Common myeloid progenitor, CD34-positive (primary cell): ENCODE measurements at places on chromosomes 1 and 21.

DNA sequence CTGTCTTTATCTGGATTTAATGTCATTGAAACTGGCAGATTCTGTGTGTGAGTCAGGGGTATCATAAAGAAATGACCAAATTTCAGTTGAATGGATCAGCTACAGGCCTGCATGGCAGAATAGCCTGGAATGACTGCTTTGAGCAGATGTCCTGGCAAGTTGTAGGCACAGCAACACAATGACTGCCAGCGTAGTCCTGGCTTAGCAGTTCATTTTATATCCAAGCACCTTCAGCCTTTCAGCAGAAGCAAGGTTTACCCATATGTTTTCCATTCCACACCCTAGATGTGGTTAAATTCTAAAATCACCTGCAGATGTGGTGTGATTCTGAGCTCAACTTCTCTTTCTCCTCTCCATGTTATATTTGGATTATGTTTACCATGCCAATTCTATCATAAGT, 22.3 kb upstream of the PTGFR start:
- no peak for DNase-seq

DNA sequence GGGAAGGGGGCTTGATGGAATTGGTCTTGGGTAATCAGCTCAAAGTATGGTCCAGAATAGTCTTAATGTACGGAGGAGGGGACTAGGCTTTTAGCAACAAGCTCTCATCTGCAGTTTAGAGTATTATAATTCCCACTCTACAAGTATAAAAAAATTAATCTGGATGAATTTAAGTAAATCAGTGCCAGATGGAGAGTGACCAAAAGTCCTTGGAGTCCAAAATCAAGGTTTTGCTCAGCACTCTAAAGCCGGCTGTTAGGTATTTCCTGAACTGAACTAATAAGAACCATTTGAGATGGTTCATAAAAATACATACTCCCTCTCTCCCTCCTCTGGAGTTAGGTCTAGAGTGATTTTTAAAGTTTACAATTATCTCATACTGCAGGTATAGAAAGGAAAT, 23.7 kb downstream of the GLUL start:
- DNase-seq: no peak

DNA sequence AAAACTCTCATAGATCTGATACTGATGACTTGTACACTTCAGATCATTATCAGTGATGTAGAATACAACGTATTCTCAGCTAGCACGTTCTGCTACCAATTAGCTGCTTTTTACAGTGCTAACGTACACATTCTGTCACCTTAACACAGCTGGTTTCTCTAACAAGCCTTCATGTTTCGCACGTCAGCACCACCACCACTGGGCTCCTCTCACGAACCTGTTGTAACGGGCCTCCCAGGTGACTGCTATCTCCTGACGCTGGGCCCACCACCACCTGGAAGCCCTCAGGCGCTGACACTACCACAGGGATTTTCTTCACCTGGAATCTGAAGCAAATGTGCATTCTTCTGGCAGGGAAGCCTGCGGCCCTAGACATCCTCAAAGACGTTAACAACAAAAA, 19.8 kb downstream of the TOMM20 start:
- DNase-seq: no peak

DNA sequence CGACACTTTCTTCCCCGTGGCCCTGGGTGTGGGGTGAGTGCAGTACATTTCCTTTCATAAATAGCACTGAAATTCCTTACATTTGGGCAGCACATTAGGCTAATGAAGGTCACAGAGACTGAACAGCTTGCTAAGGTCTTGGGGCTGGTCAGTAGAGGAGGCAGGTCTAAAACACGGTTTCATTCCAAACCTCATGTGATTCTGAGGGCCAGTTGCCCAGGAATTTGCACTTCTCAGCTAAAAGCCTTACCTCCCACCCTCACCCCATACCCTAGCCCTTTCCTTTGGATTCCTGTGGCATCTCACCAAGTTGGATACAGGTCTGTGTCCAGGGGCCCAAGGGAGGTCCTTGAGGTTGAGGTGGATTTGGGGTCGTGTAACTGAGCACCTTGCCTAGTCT, 147.8 kb upstream of the CD34 start:
- no peak for DNase-seq

GRCh38 chr1:19877821-19878636, 4.2 kb upstream of the OTUD3 start:
- no peak for DNase-seq

- no peak for DNase-seq
Measured at GRCh38 chr1:193545171-193545570, 358.8 kb upstream of the B3GALT2 start.

- peak; percentile 70 for DNase-seq
Measured at GRCh38 chr1:154951901-154952657, 3.8 kb downstream of the PBXIP1 start.

GRCh38 chr1:6724517-6725141, 23.0 kb upstream of the DNAJC11 start:
- DNase-seq: no peak

DNA sequence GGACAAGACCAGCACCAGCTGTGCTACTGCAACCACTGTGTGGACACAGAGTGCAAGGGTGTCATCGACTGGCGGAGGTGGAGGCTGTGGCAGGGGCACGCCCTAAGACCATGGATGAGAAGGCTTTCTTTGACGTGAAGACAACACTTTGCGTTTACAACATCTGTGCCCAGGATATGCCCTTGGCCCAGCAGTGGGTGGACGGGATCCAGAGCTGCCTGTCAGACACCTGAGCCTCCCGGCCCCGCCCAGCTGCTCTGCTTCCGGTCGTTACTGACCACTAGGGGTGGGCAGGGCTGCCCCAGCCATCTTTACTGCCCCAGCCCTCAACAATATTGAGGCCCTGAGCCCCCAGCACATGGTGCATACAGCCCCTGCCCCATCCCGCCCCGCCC, 21.4 kb upstream of the NPPB start:
- DNase-seq: no peak

DNA sequence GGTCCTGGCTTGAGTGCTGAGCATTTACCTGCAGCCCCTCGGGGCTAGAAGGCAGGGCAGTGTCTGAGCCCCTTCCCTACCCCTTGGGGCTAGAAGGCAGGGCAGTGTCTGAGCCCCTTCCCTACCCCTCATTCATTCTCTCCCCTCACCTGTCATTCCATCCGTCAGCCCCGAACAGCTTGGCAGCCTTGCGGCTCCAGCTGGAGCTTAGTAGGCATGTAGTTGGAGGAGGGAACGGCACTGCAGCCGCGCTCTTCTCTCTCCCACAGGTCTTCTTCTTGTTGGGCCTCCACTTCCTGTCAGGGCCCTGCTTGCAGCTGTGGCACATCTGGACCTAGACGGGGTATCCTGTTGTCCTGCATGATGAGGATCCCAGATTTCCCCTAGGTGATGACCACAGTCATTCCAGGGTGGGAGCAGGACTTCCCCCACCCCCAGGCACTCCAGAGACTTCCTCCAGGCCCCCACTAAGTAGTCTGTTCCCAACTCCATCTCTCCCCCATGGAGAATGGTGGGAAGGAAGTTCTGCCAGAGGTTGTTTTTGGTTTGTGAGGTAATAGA, 22.2 kb downstream of the MAPKAPK2 start:
- DNase-seq: no peak

GRCh38 chr1:160625725-160626498, 20.9 kb downstream of the SLAMF1 start:
- peak; percentile 61 for DNase-seq

DNA sequence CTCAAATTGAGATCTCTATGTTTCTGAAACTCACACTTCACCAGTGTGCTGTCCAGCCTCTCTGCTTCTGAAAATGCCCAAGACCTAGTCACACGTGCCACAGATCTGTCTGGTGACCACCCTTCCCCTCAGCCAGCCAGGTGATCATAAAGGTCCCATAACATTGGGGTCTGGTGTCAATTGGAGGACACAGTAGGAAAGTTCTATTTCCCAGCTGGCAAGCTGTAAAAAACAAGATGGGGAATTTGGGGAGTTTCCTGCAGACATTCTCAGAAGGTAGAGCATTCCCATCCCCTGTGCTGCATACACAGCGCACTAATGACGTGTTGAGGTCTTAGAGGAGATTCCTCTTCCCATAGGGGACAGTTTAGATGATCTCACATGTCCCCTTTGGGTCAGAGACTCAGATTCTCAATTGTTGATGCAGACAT, 50.1 kb downstream of the RPS6KA1 start:
- no peak for DNase-seq

DNA sequence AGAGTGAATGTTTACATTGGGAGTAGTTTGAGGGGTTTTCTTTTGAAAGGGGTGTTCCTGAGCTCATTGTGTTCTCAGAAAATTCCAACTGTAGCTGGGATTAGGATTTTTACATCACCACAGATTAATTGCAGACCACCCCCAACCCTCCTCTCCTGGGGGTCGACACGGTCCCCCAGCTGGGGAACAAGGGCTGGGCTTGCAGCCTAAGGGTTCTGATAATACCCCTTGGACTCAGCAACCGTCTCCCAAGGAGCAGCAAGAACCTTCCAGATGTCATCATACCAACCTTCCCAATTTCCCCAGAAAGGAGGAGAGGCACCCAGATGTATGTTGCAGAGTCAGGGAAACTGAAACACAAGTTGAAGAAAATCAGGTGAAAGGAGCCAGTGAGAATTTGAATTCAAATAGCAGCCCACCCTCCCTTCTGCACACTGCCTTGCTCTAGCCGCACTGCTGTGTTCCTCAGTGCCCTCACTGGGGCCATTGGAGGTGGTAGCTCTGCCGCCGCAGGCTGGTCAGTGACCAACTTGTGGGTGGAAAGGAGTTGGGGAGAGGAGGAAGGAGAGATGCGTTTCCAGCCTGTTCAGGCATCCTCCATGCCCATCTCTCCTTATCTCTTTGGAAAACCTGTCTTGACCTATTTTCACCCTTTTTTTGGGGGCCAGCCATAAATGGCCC, 14.7 kb upstream of the IGFN1 start:
- DNase-seq: no peak

DNA sequence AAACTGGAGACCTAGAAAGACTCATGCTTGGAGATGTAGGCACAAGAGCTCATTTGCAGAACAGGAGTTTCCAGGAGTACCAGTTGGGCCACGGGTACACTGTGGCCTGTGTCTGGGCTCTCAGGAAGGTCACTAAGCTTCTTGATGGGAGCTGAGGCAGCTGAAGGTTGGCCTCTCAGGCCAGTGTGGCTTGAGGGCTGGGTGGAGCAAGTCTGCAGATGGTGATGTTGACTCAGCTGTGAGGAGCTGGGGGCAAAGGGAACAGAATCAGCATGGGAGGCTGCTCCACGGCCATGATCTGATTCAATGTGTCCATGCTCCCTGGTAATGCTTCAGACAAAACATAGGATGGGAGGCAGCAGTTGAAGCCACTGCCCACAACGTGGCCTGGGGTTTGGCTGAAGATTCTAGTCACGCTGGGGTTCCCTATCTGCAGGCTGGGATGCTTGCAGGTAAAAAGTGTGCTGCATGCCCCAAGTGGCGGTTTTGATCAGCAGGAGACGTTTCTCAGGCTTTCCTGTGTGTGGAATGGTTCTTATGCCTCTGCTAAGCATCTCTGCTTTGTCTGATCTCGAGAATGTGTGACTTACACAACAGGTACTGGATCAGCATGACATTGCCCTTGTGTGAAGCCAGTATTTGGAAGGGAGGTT, 15.4 kb upstream of the TENT5C start:
- no peak for DNase-seq

DNA sequence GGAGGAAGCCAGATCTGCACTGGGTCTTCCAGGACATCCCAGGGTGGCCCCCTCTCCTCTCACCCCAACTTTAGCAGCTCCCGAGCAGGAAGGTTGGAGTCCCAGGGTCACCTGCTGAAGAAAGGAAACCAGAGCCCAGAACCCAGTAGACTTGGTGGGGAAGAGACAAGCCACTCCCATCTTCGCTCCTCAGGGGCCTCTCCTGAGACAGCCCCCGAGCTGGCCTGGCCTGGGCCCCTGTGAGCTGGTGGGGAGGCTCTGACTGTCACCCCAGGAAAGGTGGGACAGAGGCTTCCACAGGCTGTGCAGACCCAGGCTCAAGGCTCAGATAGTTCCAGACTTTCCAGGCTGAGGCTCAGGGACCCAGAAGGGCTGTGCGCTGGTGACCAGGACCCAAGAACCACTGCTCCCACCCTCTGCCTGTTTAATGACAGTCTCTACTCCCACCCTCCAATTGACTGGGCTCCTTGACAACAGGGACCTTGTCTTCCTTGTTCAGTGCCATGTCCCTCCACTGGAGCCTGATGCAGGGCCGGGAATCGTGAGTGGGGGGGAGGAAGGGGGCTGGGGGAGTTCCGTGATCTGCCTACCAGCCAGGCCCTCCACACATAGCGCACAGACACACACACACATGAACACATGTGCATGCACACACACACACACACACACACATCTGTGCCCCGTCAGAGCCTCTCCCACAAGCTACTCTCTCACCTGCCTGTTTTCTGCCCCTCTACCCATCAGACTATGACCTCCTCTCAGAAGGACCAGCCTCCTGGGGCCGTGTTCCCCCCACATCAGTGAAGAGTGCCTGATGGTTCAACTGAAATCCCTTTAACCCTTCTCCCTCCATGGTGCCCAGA, 401.2 kb downstream of the MATN1 start:
- DNase-seq: no peak

- DNase-seq: no peak
Measured at GRCh38 chr1:77051425-77051824, 167.8 kb downstream of the PIGK start.

DNA sequence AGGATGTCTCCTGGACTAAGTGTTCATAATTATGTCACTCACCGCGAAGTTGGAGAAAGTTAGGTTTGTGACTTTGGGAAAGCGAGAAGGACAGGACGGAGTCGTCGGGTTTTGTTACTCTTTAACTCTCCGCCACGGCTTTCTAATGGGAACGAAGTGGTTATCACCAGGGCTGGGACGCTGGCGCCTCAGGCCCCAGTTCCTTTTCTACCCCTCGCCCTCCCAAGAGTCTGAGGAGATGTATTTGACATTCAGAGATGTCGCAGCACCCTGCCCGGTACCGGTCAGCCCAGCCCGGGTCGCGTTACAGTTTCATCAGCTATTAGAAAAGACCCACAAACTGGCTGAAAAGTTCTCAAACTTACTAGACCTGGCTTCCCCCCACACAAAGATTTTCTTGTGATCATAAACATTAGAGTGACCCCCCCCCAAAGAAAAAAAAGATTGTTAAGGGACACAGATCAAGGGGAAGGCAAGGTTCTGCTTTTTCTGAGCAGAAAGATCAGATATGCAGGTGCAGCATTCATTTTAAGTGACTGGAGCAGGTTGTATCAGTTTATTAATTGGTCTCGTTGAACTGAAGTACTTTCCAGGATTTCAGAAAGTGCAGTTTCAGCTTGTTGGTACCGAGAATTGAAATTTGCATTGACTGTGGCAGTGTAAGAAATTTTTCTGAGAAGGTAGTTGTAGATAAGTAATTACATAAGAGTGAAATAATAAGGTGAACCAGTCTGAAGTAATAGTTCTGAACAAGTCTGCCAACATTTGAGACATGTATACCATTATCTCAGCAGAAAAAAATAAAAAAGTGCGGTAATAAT, 859 bp upstream of the ZBTB18 start:
- peak; percentile 52 for DNase-seq

GRCh38 chr1:167668108-167668507, 38.1 kb downstream of the RCSD1 start:
- no peak for DNase-seq

- DNase-seq: no peak
Measured at GRCh38 chr1:199706826-199707606, 320.5 kb upstream of the NR5A2 start.

GRCh38 chr1:228369608-228370438, 36.8 kb downstream of the TRIM11 start:
- DNase-seq: no peak
